ENCODE measurements at places on chromosomes 1 and 21.

GRCh38 chr1:59446257-59446901, 149.5 kb downstream of the FGGY start:
- no peak for DNase-seq

DNA sequence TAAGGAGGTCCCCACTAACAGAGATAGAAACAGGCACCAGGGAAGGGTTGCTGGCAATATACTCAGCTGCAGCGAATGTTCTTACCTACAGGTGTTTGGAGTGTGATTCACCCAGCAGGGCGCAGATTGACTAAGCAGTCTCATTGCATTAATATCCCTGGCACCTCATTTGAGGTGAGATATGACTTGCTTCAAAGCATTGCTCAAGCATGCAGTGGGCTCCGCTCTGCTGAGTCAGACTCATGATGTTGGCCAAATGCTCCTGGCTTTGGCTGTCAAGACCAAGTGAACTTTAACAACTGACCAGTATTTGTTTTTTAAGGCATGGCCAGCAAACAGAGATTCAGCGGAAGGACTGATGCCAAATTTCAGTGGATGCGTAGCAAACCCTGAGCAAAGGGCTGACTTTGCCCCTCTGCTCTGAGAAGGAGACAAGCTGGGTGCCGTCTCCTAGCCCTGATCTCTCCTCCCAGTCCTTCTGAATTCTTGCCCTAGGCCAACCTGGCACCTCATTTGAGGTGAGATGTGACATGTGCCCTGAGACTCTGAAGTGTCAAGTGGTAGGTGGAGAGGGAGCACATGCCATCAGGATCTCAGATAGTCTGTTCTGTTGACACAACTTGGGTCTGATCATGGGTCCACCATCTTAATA, 187.1 kb upstream of the COA6 start:
- no peak for DNase-seq

- no peak for DNase-seq
Measured at GRCh38 chr1:12006167-12006921, 13.0 kb upstream of the MIIP start.

- DNase-seq = no peak
Measured at GRCh38 chr1:89171067-89171438, 4.8 kb downstream of the GBP7 start.

GRCh38 chr1:151518936-151519335, 7.7 kb downstream of the CGN start:
- DNase-seq = no peak

DNA sequence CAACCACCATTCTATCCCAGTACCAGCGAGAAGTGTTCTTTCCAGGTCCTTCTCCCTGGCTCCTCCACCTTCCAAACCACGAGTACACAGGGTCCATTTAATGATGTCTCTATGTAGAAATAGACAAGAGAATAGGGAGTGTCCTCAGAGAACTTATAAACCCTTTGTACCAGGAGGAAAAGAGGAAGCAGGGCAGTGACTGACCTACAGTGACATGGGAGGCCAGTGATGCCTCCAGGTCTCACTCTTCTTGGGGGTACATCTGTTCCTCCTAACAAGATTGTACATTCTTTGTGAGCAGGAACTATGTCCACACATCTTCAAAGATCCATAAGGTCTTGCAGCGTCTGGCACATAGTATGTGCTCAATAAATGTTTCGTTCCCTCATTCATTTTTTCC, 18.7 kb upstream of the FMOD start:
- no peak for DNase-seq

DNA sequence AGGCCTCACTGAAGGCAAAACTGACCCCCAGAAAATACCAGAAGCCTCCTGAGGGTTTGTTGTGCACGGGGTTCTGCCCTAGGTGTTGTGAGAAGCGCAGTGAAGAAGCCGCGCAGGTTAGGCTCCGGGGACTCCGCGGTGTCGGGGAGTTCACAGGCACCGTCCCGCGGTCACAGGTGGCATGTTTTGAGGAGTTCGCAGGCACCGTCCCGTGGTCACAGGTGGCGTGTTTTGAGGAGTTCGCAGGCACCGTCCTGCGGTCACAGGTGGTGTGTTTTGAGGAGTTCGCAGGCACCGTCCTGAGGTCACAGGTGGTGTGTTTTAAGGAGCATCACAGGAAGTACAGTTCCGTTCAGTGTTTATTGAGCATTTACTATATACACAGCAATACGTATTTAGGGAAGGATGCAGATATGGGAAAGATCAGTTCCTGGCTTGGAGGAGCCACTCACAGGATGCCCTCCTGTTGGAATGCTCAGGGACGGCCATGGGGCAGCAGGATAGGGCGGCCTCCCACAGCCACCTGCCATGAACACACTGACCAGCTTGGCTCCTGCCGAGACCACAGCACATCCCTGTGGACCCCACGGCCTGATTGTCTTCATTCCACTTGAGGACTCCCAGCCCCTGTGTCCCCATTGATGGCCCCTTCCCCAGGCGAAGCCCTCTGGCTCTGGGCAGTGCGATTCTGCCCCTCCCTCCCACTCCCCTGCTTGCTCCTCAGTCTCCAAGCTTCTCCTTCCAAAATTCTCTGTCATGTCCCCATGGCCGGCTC, 86.0 kb upstream of the VAMP3 start:
- DNase-seq = no peak

GRCh38 chr1:180643693-180644092, 11.9 kb downstream of the XPR1 start:
- no peak for DNase-seq

DNA sequence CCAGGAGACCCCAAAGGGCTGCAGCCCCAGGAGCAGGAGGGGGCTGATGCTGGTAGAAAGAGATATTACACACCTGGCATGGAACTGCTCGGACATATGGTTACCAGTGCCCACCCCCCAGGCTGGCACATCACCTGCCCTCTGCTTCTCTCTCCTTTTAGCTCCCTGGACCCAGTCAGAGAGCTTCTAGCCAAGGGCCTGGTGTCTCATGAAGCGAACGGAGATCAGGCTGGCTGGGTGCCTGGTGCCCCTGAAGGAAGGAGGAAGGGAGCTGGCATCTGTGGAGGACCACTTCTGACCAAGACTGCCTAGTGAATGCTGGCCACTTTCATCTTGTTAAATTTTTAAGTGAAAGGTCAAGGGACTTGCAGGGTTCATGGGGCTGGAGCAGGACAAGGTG, 53.1 kb downstream of the FOXO6 start:
- no peak for DNase-seq

GRCh38 chr1:220157738-220158137, 63.8 kb downstream of the IARS2 start:
- no peak for DNase-seq

GRCh38 chr1:64469977-64470664, at the start of gene CACHD1:
CACHD1 (plus strand) TSS chr1:64470129; CDS start chr1:64470745, 616 bp downstream.
- peak; percentile 29 for DNase-seq

DNA sequence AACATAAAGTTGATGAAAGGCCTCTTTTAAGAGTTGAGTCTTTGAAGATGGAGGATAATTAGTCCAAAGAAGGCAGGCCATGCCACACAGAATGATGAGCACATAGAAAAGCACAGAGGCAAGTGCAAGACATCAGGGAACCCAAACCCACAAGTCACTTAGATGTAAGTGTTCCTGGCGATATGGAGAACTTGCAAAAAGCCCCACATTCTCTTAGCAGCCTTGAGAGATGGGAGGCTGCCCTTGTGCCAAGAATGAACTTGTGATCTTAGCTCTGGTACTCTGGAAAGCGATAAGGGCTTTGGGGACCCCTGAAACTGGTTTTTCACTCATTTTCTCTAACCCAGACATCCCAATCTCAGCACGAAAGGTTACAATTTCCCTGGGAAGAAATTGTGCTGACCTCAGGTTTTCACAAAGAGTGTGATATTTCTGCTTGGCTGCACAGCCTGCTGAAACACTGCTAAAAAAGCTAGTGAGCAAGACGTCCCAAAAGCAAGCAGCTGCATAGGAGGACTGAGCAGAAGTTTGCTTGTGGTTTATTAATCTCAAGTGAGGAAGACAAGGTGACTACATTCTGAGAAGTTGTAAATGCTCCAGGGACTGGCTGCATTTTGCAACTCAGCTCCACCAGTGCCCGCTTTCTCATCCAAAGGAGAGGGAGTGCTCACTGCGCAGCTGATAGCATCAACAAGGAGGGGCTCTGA, 496.9 kb upstream of the CAMK1G start:
- DNase-seq = no peak

DNA sequence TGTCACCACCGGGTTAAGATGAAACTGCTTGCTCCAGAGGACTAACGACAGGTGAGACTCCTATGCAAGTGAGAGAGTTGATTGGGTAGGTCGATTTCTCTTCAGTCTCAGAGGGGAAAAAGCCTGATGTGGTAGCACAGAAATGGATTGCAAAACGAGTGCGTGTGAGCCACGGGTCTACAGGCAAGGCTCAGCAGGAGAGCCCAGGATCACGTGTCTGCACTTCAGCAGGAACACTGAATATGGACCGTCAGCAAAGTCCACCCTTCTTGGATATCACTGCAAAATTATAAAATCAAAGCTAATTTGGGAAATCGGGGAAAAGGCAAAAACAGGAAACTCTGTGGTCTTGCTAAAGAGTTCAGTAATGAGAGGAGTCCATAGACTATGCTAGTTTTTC, 107.7 kb upstream of the ZNF648 start:
- DNase-seq = no peak

DNA sequence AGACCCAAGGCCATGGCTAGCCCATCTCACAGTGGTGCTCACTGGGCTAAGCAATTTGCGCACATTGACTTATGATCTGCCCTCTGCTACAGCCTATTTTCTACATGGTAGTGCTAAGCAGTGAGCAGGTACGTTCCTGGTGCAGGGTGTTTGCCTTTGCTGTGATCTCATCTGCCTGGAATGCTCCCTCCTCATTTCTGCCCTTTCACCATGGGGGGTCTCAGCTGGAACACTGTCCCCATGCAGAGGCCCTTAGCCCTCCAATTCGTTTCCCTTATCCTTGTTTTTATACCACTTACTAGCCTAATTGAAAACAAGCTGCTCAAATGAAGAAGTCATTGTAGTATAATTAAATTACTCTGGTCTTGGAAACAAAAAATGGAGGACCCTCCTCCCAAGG, 2.0 kb upstream of the B3GALT5 start:
- DNase-seq = no peak

DNA sequence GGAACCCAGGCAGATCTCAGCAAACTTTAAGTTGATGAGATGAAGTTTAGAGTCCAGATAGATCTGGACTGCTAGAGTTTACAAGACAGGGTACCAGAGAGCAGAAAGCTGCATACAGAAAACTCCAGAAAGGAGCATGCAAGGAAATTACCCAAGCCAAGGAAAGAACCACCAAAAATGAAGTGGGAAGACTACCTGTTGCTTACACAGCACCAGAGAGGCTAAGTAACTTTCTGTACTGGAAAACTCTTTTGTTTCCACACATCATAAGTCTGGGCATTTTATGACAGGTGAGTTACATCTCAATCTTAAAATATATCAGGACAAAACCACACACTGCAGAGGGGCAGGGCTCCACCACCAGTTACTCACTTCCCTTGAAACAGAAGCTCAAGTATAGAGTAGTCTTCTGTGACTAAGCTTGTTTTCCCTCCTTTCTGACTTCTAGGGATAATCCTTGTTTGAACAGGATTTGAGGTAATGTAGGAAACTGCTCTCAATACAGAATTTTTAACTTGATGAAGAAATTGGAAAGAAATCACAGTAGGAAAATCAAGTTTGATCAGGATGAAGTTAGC, 17.4 kb upstream of the GJA9 start:
- no peak for DNase-seq

DNA sequence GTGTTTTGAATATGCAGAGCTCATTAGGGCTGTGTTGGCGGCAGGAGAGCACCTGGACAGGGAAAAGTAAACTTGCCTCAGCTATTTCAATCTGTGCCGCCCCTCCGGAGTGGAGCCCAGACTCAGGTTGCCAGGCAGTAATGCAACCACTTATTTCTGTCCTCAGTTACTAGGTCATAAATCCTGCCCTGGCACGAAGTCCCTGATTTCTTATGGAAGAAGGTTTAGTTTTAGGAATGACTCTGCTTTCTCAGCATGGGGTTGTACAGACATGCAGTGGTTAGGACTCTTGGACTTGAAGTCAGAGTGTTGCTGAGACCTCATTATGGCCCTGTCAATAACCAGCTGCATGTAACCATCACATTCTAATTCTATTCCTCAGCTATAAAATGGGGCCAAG, 98.3 kb upstream of the FGGY start:
- no peak for DNase-seq

GRCh38 chr1:210223226-210223904, 9.2 kb upstream of the SERTAD4 start:
- no peak for DNase-seq

DNA sequence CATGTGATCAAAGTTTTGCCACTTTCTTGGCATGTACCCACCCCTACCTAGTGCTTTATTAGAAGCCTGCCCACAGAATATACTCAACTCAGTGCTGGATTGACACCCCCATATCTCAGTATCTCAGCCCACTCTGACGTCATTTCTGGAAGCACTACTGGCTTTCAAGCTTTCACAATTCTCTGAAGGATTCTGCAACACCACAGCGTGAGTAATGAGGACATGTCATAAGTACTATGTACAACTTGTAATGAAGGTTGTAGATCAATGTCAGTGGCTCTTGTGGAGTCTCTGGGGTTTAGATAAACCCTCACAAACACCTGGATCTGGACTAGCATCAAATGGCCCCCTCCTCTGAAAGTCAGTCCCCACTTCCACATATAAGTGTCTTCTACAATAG, 57.2 kb downstream of the TNFSF4 start:
- no peak for DNase-seq

GRCh38 chr1:200033511-200034261, 6.2 kb downstream of the NR5A2 start:
- no peak for DNase-seq

DNA sequence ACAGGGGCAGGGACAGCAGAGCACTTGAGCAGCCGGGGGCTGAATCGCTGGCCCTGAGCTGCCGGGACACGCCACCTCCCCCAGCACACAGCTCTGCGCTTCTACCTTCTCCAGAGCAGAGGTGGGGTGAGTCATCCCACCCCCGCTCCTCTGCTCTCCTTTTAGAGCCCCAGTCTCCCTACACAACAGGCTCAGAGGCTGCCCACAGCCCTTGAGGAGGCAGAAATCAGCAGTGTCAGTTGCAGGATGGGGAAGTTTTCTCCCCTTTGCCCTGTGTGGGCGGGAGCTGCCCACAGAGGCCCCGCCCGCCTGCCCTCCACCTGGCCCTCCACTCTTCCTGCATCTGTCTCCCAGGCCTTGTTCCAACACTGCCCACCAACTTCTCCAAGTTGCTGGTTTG, 94.6 kb downstream of the STUM start:
- peak; percentile 93 for DNase-seq

DNA sequence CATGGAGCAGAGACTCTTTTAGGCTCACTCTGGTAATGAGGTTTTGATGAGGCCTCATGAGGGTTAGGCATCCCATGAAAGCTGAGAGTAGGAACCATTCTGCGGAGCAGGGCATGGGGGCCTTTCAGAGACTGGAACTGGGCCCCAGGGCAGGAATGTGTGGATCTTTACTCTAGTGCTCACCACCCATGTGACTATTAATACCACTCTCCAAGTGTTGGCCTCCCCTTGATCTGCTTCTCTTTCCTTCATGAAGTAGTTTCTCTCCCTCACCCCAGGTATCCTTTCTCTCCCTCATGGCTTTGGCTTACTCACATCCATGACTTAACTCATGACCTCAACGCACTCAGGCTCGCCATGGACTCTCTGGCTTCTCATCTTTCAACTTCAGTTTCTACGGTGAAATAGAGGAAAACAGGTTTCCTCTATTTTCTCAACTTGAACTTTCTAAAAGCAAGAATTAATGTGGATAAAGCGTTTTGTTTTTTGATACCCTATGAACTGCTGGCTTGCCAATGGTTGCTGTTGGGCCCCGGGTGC, 50.5 kb upstream of the GADD45A start:
- no peak for DNase-seq
